ENCODE measurements at places on chromosomes 7 and 10. TPM values are rescaled to one million over a fixed set of nuclear protein-coding genes. Genes with fewer than 3 reads are reported as not detected.

GRCh38 chr10:78896159-78896928 is 172.4 kb upstream of the ZMIZ1 start:
- no peak overlapping the region for H3K27ac ChIP-seq
- DNase-seq: no peak
- no peaks in the 10 kb centered on the region for H3K36me3 ChIP-seq
- H3K27me3 ChIP-seq: no peaks in the 10 kb centered on the region
- H3K4me1 ChIP-seq: no peaks in the 10 kb centered on the region
- no peak overlapping the region for H3K4me3 ChIP-seq

DNA sequence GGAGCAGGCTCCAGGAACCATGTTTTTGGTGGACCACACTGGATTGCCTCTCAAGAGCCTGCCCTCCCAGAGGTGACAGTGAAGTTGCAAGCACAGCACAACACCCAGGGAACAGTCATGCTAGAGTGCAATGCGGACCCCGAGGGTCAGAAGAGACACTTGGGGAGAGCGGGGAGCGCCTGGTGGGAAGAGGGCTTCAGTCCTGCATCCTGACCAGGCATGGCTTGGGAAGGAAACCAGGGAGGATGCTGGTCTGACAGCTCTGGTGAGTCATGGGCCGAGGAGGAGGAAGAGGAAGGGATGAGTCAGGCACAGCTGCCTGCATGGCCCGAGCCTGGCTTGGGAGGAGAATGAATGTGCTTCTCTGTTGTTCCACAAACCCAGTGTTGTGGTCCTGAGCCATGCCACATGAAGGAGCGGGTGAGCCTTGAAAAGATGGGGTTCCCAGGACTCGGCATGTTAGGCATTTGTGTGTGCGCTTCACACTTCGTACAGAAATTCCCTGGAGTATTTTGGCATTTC is 29.5 kb upstream of the ANKRD2 start:
- peak; percentile 93 for DNase-seq
- peak overlapping the region; percentile 77 for H3K27ac ChIP-seq
- H3K4me3 ChIP-seq: no peak overlapping the region
- H3K4me1 ChIP-seq: peaks cover 33% of the 10 kb centered on the region
- no peaks in the 10 kb centered on the region for H3K36me3 ChIP-seq

DNA sequence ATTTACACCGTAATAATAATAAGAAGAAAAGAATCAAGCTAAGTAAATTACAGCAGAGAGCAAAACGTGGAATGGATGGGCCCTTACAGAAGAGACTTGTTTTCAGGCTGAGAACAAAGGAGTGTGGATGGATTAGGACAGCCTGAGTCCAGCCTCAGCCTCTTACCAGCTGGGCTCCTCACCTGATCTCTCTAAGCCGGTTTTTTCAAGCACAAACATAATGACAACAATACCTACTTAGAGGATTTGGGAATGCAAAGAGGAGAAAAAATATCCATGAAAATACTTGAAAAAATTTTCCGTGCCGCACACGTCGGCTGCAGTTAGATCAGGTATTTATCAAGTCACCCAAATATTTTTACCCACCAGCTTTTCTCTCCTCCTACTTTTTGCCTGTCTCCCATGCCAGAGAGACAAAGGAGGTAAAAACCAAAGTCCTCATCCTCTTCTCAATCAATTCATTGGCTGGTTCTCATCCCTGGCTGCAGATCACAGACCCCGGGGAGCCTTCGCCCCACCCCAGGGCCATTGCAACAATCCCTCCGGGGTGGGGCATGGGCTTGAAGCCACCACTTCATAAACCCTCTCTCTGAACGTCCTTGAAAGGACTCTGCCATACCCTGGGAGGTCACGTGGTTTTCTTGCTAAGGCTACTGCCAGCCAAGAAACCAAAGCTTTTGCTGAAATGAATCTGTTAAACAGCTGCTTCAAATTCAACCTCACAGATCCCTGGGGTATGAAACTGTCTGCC is 29.7 kb upstream of the GTF2I start:
- no peaks in the 10 kb centered on the region for H3K36me3 ChIP-seq
- DNase-seq: peak; percentile 74
- no peaks in the 10 kb centered on the region for H3K27me3 ChIP-seq
- H3K4me1 ChIP-seq: peaks cover 18% of the 10 kb centered on the region

GRCh38 chr10:17019696-17020095 is 109.9 kb downstream of the CUBN start:
- H3K36me3 ChIP-seq: no peaks in the 10 kb centered on the region
- no peaks in the 10 kb centered on the region for H3K4me1 ChIP-seq
- no peak overlapping the region for H3K4me3 ChIP-seq
- no peak for DNase-seq
- H3K27me3 ChIP-seq: no peaks in the 10 kb centered on the region

Gene PCGF6
- total RNA-seq: 18.2 TPM

Gene GTF2IRD2
- total RNA-seq: 26.4 TPM

GRCh38 chr7:155829796-155830470 is 17.7 kb upstream of the SHH start:
- no peak overlapping the region for H3K27ac ChIP-seq
- H3K27me3 ChIP-seq: no peaks in the 10 kb centered on the region

DNA sequence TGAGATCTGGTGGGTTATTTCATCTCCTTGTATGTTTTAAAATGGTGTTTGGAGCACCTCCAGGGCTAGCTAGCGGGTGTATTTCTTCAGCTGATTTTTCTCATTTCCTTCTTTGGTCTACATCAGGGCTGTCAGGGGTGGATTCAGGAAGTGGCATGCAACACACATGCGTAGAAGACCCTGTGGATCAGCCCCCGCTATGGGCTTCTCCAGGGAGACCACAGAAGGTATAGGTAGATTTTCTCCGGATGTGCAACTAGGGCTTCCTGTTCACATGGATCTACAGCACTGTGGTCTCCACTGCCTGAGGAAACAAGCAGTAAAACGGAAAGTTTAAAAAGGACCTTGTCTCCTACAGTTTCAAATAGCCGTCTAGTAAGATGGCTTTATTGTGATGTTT is 10.4 kb downstream of the NUB1 start:
- H3K27ac ChIP-seq: no peak overlapping the region
- no peak overlapping the region for H3K4me3 ChIP-seq
- H3K4me1 ChIP-seq: no peaks in the 10 kb centered on the region
- no peaks in the 10 kb centered on the region for H3K27me3 ChIP-seq
- no peak for DNase-seq

Gene BHLHA15
- total RNA-seq: not detected

Gene NME8
- total RNA-seq: not detected

- H3K27ac ChIP-seq: no peak overlapping the region
- no peak for DNase-seq
- no peaks in the 10 kb centered on the region for H3K27me3 ChIP-seq
- H3K4me3 ChIP-seq: no peak overlapping the region
- no peaks in the 10 kb centered on the region for H3K4me1 ChIP-seq
Observed at GRCh38 chr7:104240401-104240800, 32.6 kb upstream of the ORC5 start.

- no peak overlapping the region for H3K27ac ChIP-seq
- H3K4me3 ChIP-seq: no peak overlapping the region
- H3K27me3 ChIP-seq: no peaks in the 10 kb centered on the region
- H3K36me3 ChIP-seq: peaks cover 19% of the 10 kb centered on the region
- H3K4me1 ChIP-seq: no peaks in the 10 kb centered on the region
- no peak for DNase-seq
Observed at GRCh38 chr10:125795637-125796190, 20.1 kb upstream of the MMP21 start.

Gene NFE2L3
- total RNA-seq: 0.55 TPM

DNA sequence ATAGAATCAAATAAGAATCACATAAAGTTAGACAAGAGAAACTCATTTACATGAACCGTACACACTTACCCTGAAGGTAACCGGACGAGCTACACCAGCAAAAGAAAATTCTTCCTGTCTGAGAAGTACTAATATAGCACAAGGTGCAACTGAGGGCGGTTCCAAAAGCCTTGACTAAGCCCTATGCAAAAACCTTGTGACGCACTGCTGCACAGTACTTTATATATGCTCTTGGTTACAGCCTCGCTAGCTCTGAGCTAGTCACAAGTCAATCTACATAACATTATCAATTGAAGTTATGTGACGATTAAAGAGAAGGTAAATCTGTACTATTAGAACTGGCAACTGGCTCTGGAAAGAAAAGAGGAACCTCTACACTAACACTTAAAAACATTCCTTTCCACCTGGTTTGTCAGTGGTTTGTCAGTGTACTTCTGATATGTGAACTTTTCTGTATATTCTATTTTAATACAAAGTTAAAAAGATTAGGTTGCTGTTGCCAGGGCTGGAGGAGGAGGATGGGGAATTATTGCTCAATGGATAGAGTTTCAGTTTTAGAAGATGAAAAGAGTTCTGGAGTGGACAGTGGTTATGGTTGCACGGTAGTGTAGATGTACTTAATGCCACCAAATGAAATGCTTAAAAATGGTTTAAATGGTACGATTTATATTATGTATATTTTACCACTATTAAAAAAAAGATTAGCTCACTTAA is 21.6 kb downstream of the NT5C3A start:
- peak overlapping the region; percentile 72 for H3K27ac ChIP-seq
- peak overlapping the region; percentile 6 for H3K4me3 ChIP-seq
- H3K27me3 ChIP-seq: no peaks in the 10 kb centered on the region

GRCh38 chr10:133197786-133198185 is 32.2 kb upstream of the UTF1 start:
- H3K36me3 ChIP-seq: no peaks in the 10 kb centered on the region
- H3K27ac ChIP-seq: no peak overlapping the region
- H3K4me1 ChIP-seq: no peaks in the 10 kb centered on the region
- H3K4me3 ChIP-seq: no peak overlapping the region
- no peak for DNase-seq
- H3K27me3 ChIP-seq: no peaks in the 10 kb centered on the region

GRCh38 chr10:20034732-20035131 is 218.5 kb downstream of the PLXDC2 start:
- no peak overlapping the region for H3K4me3 ChIP-seq
- no peak overlapping the region for H3K27ac ChIP-seq
- DNase-seq: no peak
- H3K36me3 ChIP-seq: no peaks in the 10 kb centered on the region

DNA sequence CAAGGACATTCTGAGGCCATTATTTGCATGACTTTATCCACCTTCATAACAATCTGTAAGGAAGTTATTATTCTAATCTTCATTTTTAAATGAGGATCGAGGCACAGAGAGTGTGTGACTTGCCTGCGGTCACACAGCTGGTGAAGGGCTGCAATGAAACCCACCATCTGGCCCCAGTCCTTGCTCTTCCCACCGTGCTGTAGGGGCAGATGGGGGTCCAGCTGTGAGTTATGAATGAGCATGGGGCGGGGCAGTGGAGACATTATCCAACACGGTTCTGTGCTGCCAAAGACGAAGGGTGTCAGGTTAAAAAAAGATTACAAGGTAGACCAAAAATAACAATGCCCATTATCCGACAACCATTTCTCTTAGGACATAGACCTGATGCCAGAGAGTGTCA is 417.5 kb upstream of the MGMT start:
- H3K27me3 ChIP-seq: no peaks in the 10 kb centered on the region
- no peak overlapping the region for H3K27ac ChIP-seq
- no peak for DNase-seq
- no peaks in the 10 kb centered on the region for H3K4me1 ChIP-seq

- peaks cover 8% of the 10 kb centered on the region for H3K4me1 ChIP-seq
- H3K27me3 ChIP-seq: peaks cover 2% of the 10 kb centered on the region
- DNase-seq: no peak
- no peak overlapping the region for H3K4me3 ChIP-seq
Observed at GRCh38 chr10:14016931-14017333, 313.8 kb downstream of the FRMD4A start.

DNA sequence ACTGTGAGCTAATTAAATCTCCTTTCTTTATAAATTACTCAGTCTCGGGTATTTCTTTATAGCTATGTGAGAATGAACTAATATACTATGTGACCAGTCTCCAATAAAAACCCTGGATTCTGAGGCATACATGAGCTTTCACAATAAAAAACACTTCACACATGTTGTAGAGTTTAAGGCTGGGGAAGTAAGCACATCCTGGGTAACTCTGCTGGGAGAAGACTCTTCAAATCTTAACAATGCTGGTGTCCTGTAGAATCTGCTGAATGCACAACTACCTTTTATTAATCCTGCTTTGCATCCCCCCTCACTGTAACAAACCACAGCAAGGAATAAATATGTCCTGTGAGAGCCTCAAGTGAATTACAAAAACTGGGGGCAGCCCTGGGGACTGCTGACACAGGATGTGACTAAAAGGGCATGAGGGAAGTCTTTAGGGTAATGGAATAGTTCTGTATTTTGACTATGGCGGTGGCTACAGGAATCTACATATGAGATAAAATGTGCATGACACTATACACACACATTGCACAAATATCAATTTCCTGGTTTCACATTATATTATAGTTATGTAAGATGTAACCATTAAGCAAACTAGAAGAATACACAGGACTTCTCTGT is 45.1 kb upstream of the KCTD7 start:
- H3K4me1 ChIP-seq: peaks cover 33% of the 10 kb centered on the region
- H3K27me3 ChIP-seq: no peaks in the 10 kb centered on the region
- DNase-seq: no peak
- H3K4me3 ChIP-seq: no peak overlapping the region
- H3K27ac ChIP-seq: no peak overlapping the region

DNA sequence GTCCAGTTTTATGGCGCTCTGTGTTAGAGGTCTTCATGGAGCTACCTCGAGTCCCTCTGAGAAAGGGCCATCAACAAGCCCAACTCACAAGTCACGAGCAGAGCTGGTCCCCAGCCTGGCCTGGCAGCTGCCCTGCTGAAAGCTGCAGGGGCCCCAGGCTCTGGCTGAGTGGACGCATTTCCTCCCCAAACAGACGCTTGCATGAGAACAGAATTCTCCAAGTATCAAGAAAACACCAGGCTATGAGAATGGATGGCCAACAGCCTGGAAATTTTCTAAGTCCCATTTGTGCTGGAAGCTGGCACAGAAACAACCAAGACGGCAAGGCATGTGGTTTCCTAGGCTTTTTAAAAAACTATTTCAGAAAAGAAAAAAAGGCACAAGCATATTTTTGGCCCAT is 114.8 kb downstream of the FAM53B start:
- no peaks in the 10 kb centered on the region for H3K36me3 ChIP-seq
- no peak for DNase-seq
- H3K4me1 ChIP-seq: peaks cover 47% of the 10 kb centered on the region
- H3K27ac ChIP-seq: peak overlapping the region; percentile 47
- no peak overlapping the region for H3K4me3 ChIP-seq

Gene ZP3
- total RNA-seq: 2.1 TPM

GRCh38 chr7:149248777-149249176 is 9.3 kb downstream of the ZNF212 start:
- H3K36me3 ChIP-seq: peaks cover 25% of the 10 kb centered on the region
- H3K27me3 ChIP-seq: no peaks in the 10 kb centered on the region
- DNase-seq: no peak

DNA sequence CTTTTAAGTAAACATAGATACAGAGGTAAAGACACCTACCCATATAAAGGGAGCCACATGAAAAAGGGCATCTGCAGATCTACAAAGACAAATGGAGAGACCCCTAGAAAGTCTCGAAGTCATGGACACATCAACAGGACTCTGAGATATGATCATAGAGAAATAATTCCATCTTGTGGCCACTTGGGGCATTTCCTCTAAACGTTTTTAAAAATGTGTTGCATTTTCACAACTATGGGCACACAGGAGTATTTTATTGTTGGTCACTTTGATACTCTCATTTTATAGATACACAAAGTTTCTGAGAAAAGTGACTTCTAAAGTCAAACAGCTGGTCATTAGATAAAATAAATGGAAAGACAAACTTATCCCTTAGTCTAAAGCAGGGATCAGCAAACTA is 87.1 kb downstream of the CRTAC1 start:
- H3K27me3 ChIP-seq: no peaks in the 10 kb centered on the region
- H3K27ac ChIP-seq: no peak overlapping the region
- DNase-seq: no peak
- no peaks in the 10 kb centered on the region for H3K36me3 ChIP-seq
- H3K4me1 ChIP-seq: no peaks in the 10 kb centered on the region
- no peak overlapping the region for H3K4me3 ChIP-seq

- no peaks in the 10 kb centered on the region for H3K4me1 ChIP-seq
- no peaks in the 10 kb centered on the region for H3K27me3 ChIP-seq
- H3K27ac ChIP-seq: no peak overlapping the region
- no peak overlapping the region for H3K4me3 ChIP-seq
- no peaks in the 10 kb centered on the region for H3K36me3 ChIP-seq
Observed at GRCh38 chr7:152683297-152683696, 7.4 kb upstream of the XRCC2 start.

All from sigmoid colon (tissue), 7 donors.